Smooth muscle cell of bladder (primary cell): ENCODE measurements at places on chromosomes 1 and 21. TPM values are rescaled to one million over a fixed set of nuclear protein-coding genes. Genes with fewer than 3 reads are reported as not detected.

Gene TRIM67
- total RNA-seq = under 0.01 TPM in 1 of 2 replicates, not detected in the other

Gene C1QA
- not detected in 2 replicates for total RNA-seq

Gene KRTAP12-3
- total RNA-seq = not detected in 2 replicates

Gene SPATA45
- 0.28 TPM in 1 of 2 replicates, not detected in the other for total RNA-seq

Gene AADACL4
- under 0.01 and 0.83 TPM in 2 replicates for total RNA-seq

Gene RHOU
- total RNA-seq = 11.9 and 14.8 TPM in 2 replicates

Gene GSTM3
- total RNA-seq = 215 and 220 TPM in 2 replicates

Gene SRM
- 8.8 and 12.8 TPM in 2 replicates for total RNA-seq

Gene SLC25A34
- 0.14 and 0.37 TPM in 2 replicates for total RNA-seq

Gene HPCAL4
- not detected in 2 replicates for total RNA-seq

Gene ROR1
- 10.8 and 12.8 TPM in 2 replicates for total RNA-seq

Gene DCDC2B
- total RNA-seq = under 0.01 TPM in 1 of 2 replicates, not detected in the other

Gene SGIP1
- total RNA-seq = 21.0 and 46.8 TPM in 2 replicates

Gene UMODL1
- 0.09 and 0.14 TPM in 2 replicates for total RNA-seq

Gene ATP6V1G3
- total RNA-seq = not detected in 2 replicates

Gene KRTAP13-2
- not detected in 2 replicates for total RNA-seq

Gene BEND5
- 0.18 TPM in 1 of 2 replicates, not detected in the other for total RNA-seq

Gene LENEP
- 0.18 and 0.28 TPM in 2 replicates for total RNA-seq

Gene A3GALT2
- total RNA-seq = not detected in 2 replicates

Gene HAO2
- not detected in 2 replicates for total RNA-seq

Gene KCNK1
- 6.7 and 9.5 TPM in 2 replicates for total RNA-seq

Gene NTMT2
- total RNA-seq = not detected in 2 replicates

Gene CD101
- 0.09 and 0.14 TPM in 2 replicates for total RNA-seq
